ENCODE measurements at places on chromosomes 7 and 10.

- no peak for DNase-seq
- H3K36me3 ChIP-seq = no peaks in the 10 kb centered on the region
- H3K27me3 ChIP-seq = no peaks in the 10 kb centered on the region
Measured at GRCh38 chr10:1545524-1545923, 191.8 kb downstream of the ADARB2 start.

DNA sequence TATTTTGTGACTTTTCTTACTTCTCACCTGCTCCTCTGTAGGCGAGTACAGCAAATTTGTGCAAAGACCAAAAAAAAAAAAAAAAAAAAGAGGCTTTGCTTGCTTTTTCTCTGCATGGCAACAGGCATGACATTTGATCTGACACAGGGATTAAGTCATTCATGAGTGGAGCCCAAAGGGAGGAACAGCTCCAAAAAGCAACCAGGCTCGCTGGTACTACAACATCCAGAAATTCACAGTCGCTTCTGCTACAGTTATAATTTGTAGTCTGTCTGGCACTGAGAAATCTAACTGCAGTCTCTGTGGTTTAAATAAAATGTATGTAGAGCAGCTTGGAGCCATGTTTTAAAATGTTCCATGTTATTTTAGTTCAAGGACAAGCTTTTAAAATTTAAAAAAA, 31.7 kb downstream of the MKX start:
- H3K36me3 ChIP-seq = no peaks in the 10 kb centered on the region
- no peak overlapping the region for H3K27ac ChIP-seq
- no peaks in the 10 kb centered on the region for H3K4me1 ChIP-seq
- H3K27me3 ChIP-seq = no peaks in the 10 kb centered on the region
- no peak for DNase-seq

DNA sequence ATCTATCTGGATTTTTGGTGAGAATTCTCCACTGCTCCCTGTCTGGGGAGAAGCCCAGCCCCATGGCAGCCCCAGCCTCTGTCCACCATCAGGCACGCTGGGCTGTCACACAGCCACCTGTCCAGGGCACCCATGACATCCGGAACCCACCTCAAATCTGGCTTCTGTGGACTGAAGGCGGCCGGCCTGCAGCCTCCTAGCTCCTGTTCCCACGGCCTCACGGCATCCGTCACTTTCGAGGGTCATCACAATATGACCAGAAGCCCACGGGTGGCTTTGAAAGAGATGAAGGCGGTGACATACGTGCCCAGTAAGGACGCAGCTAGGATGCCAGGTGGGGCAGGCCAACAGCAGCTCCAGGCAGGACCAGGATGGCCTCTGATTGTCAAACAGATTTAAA, 140.9 kb downstream of the PTPRN2 start:
- H3K27me3 ChIP-seq = no peaks in the 10 kb centered on the region
- no peak for DNase-seq
- H3K4me1 ChIP-seq = no peaks in the 10 kb centered on the region
- no peaks in the 10 kb centered on the region for H3K36me3 ChIP-seq
- H3K27ac ChIP-seq = no peak overlapping the region

DNA sequence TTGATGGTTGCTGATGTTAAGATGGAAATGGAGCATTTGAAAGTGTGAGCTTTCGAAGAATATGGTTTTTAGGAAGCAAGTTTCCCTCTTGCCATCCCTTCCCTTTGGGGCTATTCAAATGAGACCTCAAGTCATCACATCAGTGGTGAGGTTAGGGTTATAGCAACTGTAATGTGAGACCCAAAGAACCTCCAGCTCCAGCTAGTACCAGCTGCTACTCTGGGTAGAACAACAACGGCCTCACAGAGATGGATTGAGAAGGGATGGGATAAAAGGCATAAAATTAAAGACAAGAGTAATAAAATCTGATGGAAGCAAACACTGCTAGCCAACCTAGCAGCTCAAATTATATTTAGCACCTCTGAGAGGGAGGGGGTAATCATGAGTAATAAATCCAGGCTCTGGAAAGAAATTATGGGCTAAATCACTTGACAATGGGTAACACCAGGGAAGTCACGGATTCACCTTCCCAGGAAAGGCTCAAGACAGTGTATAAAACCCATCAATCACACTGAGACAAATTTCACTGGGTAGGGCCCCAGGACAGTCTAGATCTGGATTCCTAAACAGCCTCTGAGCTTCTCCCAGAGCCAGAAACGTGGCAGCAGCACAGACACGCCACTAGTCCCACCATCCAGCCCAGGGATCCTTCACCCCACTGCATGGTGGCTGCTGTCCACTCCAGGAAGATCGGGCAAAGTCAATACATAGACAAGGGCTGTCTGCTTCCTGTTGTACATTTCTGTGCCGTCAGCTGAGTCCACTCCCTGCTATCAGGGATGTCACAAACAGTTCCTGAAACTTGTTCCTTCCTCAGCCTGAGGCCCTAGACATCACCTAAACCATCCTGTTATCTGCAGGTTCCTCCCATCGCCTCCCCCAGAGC, 151.1 kb downstream of the GFRA1 start:
- H3K4me3 ChIP-seq = no peak overlapping the region
- H3K27me3 ChIP-seq = peaks cover 1% of the 10 kb centered on the region
- H3K36me3 ChIP-seq = no peaks in the 10 kb centered on the region
- H3K27ac ChIP-seq = no peak overlapping the region

GRCh38 chr7:3259711-3260400, 41.2 kb upstream of the SDK1 start:
- no peak overlapping the region for H3K27ac ChIP-seq
- no peaks in the 10 kb centered on the region for H3K27me3 ChIP-seq
- no peaks in the 10 kb centered on the region for H3K36me3 ChIP-seq
- no peak for DNase-seq
- H3K4me3 ChIP-seq = no peak overlapping the region

DNA sequence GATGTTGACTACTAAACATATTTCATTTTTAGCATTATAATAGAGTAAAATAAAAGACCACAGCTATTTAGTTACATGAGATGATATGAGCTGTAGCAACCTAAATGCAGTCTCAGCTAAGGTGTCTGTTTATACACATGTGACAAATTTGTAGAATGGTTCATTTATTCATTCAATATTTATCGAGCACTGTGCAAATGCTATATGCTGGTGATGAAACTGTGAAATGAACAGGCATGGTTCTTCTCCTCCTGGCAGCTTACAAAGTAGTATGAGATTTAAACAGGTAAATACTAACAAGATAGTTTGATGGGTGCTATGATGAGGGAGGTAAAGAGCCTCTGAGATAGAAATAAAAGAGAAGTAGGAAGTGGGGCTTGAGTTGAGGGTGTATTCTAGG, 60.8 kb downstream of the LRGUK start:
- H3K4me3 ChIP-seq = no peak overlapping the region
- no peaks in the 10 kb centered on the region for H3K27me3 ChIP-seq
- no peaks in the 10 kb centered on the region for H3K4me1 ChIP-seq
- H3K36me3 ChIP-seq = no peaks in the 10 kb centered on the region
- H3K27ac ChIP-seq = no peak overlapping the region

- H3K27ac ChIP-seq = no peak overlapping the region
- H3K27me3 ChIP-seq = no peaks in the 10 kb centered on the region
Measured at GRCh38 chr10:73998623-73998928, 660 bp downstream of the VCL start.

- H3K27ac ChIP-seq = no peak overlapping the region
- peaks cover 3% of the 10 kb centered on the region for H3K4me1 ChIP-seq
- H3K4me3 ChIP-seq = no peak overlapping the region
- no peaks in the 10 kb centered on the region for H3K27me3 ChIP-seq
- no peaks in the 10 kb centered on the region for H3K36me3 ChIP-seq
Measured at GRCh38 chr7:134908289-134908688, 78.0 kb upstream of the AGBL3 start.

GRCh38 chr7:16130111-16131110, 290.9 kb downstream of the CRPPA start:
- no peaks in the 10 kb centered on the region for H3K4me1 ChIP-seq
- H3K27ac ChIP-seq = no peak overlapping the region
- H3K4me3 ChIP-seq = no peak overlapping the region
- H3K36me3 ChIP-seq = no peaks in the 10 kb centered on the region

GRCh38 chr7:21920936-21921335, 24.8 kb downstream of the CDCA7L start:
- H3K36me3 ChIP-seq = peaks cover 3% of the 10 kb centered on the region
- no peak overlapping the region for H3K4me3 ChIP-seq
- H3K27ac ChIP-seq = no peak overlapping the region

- H3K36me3 ChIP-seq = no peaks in the 10 kb centered on the region
- no peaks in the 10 kb centered on the region for H3K27me3 ChIP-seq
Measured at GRCh38 chr7:23530405-23530804, 1.4 kb downstream of the TRA2A start.

DNA sequence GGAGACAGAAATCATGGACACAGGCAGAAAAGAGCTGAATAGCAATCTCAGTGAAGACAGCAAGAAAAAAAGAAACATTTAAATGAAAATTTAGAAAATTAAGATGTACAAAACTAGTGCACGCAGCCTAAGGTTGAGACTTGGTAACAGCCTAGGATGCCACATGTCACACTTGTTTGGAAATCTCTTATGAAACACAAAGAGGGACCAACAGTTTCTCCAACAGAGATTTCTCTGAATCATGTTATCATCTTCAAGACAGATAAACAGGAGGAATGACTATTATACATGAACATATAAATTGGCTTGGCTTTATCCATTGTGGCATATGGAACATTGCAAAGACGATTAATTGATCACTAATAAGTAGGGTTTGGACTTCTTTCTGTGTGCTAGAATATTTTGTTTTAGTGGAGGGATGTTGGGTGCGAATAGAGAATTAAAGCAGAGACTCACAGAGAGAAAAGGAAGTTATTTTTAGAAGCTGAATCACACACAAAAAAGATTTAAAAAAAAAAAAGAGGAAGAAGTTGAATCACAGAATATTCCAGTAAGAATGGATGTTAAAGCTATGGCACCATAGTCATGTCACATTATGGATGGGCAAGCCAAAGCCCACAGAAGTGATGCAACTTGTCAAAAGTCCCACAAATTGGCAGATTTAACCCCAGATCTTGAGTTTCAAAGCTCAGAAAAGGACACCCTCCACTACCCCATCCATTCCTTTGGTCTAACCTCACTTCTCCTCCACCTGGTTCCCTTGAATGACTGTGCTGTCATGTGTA, 91.6 kb downstream of the MYOF start:
- no peak for DNase-seq
- no peaks in the 10 kb centered on the region for H3K4me1 ChIP-seq
- no peak overlapping the region for H3K4me3 ChIP-seq
- H3K36me3 ChIP-seq = no peaks in the 10 kb centered on the region

- no peak for DNase-seq
- H3K27ac ChIP-seq = no peak overlapping the region
- H3K4me1 ChIP-seq = no peaks in the 10 kb centered on the region
- no peak overlapping the region for H3K4me3 ChIP-seq
Measured at GRCh38 chr7:46927131-46927810, 654.6 kb downstream of the TNS3 start.

GRCh38 chr7:69147631-69148030, 450.6 kb upstream of the AUTS2 start:
- H3K4me1 ChIP-seq = no peaks in the 10 kb centered on the region
- H3K27ac ChIP-seq = no peak overlapping the region
- no peaks in the 10 kb centered on the region for H3K27me3 ChIP-seq
- H3K4me3 ChIP-seq = no peak overlapping the region
- DNase-seq = no peak

- H3K27me3 ChIP-seq = no peaks in the 10 kb centered on the region
- H3K36me3 ChIP-seq = no peaks in the 10 kb centered on the region
- H3K4me1 ChIP-seq = peaks cover 14% of the 10 kb centered on the region
- H3K27ac ChIP-seq = no peak overlapping the region
- H3K4me3 ChIP-seq = no peak overlapping the region
- no peak for DNase-seq
Measured at GRCh38 chr7:36283181-36283580, 106.5 kb upstream of the ANLN start.

GRCh38 chr7:149719912-149720335, 53.5 kb downstream of the ZNF467 start:
- no peaks in the 10 kb centered on the region for H3K27me3 ChIP-seq
- H3K36me3 ChIP-seq = peaks cover 19% of the 10 kb centered on the region
- no peaks in the 10 kb centered on the region for H3K4me1 ChIP-seq
- no peak overlapping the region for H3K27ac ChIP-seq

DNA sequence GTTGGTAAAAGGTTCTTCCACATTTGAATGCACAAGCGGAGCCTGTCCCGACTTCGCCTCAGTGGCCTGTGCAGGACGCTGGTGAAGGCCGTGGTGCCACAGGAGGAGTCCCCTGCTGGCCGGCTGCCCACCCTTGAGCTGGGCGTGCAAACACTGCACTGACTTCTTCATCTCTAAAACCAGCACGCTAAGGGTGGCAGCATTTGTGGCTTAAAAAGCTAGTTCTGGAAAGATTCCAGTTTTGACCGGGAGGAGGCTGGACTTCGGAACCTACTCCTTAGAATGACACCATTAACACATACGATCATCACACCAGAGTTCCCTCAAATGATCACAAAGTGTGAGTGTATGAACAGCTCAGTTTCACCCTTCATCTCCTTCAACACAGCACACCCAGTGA, 102.4 kb downstream of the SMURF1 start:
- DNase-seq = no peak
- H3K4me1 ChIP-seq = no peaks in the 10 kb centered on the region
- no peak overlapping the region for H3K27ac ChIP-seq
- H3K36me3 ChIP-seq = peaks cover 32% of the 10 kb centered on the region
- H3K27me3 ChIP-seq = no peaks in the 10 kb centered on the region
- H3K4me3 ChIP-seq = no peak overlapping the region

GRCh38 chr10:8026349-8027259, 27.9 kb upstream of the GATA3 start:
- no peaks in the 10 kb centered on the region for H3K27me3 ChIP-seq
- H3K36me3 ChIP-seq = no peaks in the 10 kb centered on the region
- no peaks in the 10 kb centered on the region for H3K4me1 ChIP-seq
- H3K27ac ChIP-seq = no peak overlapping the region
- no peak for DNase-seq

- H3K4me3 ChIP-seq = no peak overlapping the region
- no peak overlapping the region for H3K27ac ChIP-seq
- H3K36me3 ChIP-seq = no peaks in the 10 kb centered on the region
- no peak for DNase-seq
- no peaks in the 10 kb centered on the region for H3K27me3 ChIP-seq
Measured at GRCh38 chr7:128215281-128215680, 25.8 kb upstream of the LEP start.

DNA sequence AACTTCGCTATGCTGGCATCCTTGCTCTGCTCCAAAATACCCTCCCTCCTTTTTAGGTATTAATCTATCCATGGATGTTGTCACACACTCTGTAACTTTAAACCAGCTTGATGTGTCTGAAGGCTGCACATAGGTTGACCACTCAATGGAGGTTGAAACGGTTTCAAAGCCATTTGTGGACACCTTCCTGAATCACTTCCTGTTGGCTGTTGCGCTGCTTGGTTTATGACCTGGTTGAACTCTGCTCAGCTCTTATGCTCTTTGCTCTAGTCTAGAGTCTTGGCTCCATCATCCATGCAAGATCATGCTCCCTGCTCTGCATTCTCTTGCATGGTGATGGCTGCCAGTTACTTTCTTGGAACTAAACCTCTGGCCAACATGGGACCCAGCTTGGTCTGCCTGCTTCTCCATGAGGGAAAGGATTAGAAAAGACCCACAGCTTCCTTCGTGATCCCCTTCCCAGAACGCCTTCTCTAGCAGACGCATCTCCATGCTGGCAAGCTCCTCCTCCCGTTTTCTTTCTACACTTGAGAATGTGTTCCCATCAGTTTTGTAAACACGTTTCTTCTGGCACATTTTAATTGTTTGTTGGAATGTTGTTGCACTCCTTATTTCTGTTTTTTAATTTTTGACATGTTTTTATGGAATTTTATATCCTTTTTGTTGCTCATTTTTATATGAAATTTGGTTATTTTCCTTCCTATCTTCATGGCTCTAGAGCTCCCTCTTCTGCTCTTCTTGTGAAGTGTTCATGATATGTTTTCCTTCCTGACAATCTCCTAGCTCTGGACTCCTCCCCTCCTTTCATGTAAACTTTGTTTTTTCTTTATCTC, 149.8 kb downstream of the XPNPEP1 start:
- H3K27me3 ChIP-seq = no peaks in the 10 kb centered on the region
- H3K4me3 ChIP-seq = no peak overlapping the region
- H3K4me1 ChIP-seq = no peaks in the 10 kb centered on the region
- H3K27ac ChIP-seq = no peak overlapping the region
